Left colon (tissue), 2 donors: ENCODE measurements at places on chromosomes 3 and 15.

DNA sequence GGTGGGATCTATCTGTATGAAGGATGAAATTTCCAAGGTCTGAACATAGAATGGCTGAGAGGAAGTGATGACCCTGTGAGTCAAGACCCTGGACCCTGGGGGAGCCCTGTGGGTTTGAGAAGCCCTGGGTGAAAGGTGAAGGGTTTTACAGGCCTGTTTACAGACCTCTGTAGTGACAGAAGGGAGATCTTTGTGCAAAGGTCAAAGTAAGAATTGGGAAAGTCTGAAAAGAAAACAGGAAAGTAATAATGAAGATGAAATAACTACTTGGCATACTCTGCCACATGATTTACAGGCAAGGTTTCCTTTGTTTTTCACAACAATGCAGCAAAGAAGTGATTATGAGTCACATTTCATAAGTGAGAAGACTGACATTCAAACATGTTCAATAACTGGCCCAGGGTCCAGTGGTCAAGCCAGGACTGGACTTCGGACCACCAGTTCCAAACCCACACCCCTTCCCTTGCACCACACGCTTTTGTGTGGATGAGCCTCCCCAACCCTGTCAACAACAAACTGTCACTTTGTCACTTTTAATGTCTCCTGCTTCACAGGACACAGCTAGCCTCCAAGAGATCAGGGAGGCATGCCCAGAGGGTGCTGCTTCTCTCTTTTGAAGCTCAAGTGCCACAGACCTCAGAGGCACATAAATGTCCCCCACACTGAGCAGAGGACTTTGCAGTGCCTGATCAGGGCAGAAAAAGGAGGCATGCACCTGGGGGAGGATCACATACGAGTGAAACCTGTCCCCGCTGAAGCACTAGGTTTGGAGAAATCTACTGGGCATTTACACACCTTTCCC lies 21.5 kb downstream of the CD86 start:
- no peak for DNase-seq

- DNase-seq, result no peak
Observed at GRCh38 chr3:38137615-38138348, 679 bp upstream of the MYD88 start.

DNA sequence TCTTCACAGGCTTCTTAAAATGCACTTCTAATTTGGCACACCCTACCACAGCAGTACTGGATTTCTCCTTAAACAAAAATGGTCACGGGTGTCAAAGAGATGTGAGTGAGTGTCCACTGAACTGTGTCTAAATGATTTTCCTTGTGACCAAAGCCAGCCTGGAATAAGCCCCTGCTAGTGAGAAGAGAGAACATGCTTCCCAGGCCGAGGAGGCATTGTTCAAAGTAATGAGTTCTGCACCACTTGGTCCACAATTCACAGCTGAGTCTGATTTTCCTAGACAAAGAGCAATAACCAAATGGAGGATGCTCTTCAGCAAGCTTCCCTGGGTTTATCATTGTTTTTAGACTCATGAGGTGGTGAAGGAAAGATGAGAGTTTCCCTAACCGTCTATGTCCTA lies 3.8 kb downstream of the PLCH1 start:
- DNase-seq, result no peak

GRCh38 chr3:151726016-151726415 lies 7.7 kb upstream of the AADACL2 start:
- no peak for DNase-seq

DNA sequence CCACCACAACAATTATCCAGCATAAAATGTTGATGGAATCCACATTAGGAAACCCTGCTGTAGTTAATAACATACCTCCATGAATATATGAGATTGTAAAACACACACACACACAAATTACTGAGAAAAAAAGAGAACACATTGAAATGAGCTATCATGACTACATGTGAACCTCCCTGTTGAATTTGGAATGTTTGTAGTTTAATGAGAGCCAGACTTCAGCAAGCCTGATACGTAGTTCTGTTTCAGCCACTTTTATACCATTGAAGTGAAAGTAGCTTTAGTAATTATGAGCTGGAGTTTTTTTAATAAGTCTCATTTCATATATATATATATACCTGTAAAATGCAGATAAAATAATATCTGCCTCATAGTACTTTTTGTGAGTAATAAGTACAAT lies 1146.4 kb downstream of the NAALADL2 start:
- no peak for DNase-seq

DNA sequence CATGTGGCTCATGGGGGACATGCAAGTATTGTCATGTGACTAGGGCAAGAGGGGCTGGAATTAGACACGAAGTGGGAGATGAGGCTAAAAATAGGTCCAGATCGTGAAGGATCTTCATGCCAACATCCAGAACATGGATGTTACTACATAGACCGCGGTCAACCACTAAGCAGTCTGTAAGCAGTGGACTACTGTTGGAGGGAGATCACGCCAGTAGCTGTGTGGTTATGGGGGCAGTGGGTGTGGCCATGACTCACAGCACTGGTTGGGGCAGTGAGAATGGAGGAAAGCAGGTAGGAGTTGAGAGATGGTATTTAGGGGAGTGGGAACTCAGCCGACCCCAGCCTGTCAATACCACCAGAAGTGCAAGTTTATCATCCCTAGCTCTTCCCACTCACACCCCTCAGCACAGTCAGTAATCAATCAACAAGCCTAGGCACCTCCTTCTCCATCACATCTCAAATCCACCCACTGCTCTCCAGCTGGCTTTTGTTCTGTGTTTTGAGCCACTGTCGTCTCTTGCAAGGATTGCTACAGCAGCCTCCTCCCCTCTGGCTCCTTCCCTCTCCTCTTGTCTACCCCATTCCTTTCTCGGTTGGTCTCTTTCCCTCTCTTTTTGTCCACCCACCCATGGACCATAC lies 107.2 kb upstream of the ABHD17C start:
- no peak for DNase-seq

GRCh38 chr3:43966126-43966525 lies 275.4 kb downstream of the ABHD5 start:
- DNase-seq, result no peak

GRCh38 chr3:157261000-157261399 lies 101.1 kb upstream of the CCNL1 start:
- DNase-seq, result no peak

DNA sequence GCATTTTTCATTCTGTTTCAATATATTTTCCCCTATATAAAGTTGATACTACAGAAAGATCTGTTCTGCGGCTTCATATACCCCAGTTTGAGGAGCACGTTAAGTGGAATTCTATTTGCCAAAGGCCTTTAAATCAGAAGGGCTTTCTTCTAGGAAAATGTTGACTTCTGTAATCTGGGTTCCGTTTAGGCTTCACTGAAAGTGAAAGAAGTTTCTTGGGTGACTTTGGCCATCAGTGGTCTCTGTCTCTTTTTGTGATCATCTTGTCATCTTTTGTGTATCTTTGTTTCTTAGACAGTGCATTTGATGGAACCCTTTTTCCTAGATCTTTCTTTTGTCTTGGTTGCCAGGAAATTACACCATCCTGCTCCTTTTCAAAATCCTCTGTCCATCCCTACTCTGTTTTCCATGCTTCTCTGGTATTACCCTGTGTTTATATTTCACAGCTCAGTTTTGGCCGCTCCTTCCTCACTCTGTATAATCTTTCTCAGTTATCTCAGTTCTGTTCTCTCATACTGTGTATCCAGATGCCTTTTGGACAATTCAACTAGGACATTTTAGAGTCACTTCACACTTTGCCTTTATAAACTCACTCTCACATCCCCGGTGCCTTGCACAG lies 40.7 kb upstream of the MAP3K13 start:
- DNase-seq, result no peak
